Common myeloid progenitor, CD34-positive (primary cell): ENCODE measurements at places on chromosomes 16 and 17.

GRCh38 chr17:54863176-54863575 lies 37.5 kb upstream of the TOM1L1 start:
- no peak for DNase-seq

GRCh38 chr16:87955302-87956097 lies 4.3 kb downstream of the BANP start:
- peak; percentile 45 for DNase-seq

DNA sequence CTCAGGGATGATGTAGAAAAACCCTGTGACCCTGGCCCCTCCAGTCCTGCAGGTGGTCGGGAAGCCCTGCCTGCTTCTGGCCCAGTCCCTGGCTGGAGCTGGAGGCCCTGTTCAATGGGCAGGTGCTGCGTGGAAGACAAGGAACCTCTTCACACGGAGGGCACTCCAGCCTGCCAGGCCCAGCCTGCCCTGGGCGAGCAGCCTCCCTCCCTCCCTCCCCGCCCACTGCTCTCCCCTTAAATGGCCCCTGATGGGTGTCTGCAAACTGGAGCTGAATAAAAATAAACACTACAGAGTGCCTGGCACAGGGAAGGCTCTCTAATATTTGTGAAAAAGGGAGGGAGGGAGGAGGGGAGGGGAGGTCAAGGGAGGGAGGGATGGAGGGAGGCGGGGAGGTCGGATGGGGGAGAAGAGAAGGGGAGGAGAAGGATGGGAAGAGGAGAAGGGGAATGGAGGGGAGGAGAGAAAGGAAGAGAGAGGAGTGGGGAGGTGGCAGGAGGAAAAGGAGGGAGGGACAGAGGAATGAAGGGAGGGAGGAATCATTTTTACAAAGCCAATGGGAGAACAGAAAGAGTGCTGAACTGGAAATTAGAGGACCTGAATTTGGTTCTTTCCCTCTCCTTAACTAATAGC lies 222.8 kb upstream of the TNRC6C start:
- DNase-seq, result no peak

DNA sequence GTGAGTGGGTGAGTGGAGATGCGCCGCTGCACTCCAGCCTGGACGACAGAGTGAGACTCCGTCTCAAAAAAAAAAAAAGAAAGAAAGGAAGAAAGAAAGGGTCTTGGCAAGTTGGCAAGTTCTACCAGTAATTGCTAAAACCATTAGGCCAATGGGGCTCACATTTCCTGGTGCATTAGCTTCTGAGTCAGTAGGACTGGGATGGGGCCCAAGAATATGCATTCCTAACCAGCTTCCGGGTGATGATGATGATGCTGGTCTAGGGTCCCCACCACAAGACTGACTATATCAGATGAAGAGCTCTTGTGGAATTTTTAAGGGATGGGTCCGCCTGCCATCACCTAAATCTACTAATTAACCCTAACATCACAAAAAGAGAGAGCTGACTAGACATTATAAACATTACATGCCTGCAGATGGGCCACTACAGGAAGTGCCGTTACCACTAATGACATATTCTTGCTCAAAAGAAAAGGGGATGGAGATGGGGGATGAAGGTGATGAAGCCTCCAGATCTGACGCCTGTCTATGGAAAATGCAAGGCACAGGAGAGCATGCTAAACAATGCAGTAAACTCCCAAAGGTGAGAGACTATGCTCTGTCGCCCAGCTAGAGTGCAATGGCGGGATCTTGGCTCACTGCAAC lies 13.1 kb downstream of the MYH11 start:
- no peak for DNase-seq

GRCh38 chr17:48162946-48163506 lies 55.5 kb downstream of the SNX11 start:
- peak; percentile 24 for DNase-seq

DNA sequence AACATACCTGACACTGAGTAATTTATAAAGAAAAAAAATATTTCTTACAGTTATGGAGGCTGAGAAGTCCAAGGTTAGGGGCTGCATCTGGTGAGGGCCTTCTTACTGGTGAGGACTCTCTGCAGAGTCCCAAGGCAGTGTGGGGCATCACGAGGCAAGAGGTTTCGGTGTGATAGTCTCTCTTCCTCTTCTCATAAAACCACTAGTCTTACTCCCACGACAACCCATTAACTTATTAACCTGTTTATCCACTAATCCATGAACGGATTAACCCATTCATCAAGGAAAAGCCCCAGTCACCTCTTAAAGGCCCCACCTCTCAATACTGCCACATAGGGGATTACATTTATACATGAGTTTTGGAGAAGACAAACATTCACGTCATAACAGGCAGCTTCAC lies 20.1 kb downstream of the CIITA start:
- no peak for DNase-seq

DNA sequence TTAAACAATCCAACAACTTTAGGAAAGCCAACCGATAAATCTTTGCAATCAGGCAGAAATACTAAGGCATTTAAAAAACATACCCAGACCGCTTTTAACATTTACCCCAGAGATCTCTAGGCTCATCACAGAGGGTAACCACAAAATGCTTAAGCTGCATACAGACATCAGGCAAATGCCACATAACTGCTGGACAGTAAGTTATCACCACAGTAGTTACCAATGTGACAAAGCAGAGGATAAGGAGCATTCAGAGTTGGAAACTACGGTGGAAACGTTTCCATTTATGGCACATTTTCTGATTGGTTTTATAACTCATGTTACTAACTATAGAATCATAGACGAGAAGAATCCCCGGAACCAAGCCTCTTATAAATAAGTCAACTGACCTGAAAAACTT lies 77.5 kb downstream of the KANSL1 start:
- DNase-seq, result peak; percentile 27

- DNase-seq, result peak; percentile 53
Measured at GRCh38 chr17:1111599-1112443, 68.0 kb downstream of the ABR start.

- DNase-seq, result peak; percentile 49
Measured at GRCh38 chr17:81391936-81392908, 3.0 kb upstream of the BAHCC1 start.

- no peak for DNase-seq
Measured at GRCh38 chr16:3047387-3047720, 993 bp downstream of the MMP25 start.

- DNase-seq, result peak; percentile 26
Measured at GRCh38 chr17:2068519-2069051, 13.7 kb downstream of the HIC1 start.
